Activated T-cell treated with anti-CD3 and anti-CD28 coated beads for 48 hours (primary cell): ENCODE measurements at places on chromosomes 2 and 18.

DNA sequence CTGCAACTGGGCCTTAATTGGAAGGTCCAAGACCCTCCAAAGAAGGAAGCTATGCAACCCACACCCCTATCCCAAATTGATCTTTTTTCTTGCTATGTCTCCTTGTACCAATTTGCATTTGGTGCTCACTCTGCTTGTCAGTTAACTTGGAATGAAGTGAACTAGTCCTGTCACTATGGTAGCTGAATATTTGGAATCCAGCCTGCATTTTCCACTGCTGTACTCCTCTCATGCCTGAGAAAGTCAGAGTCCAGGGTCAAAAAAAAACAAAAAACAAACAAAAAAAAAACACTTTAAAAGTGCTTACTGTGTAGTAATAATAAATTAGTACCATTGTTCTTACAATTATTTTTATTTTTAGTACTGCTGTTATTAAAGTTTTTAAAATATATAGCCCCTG lies 462.8 kb upstream of the SLC8A1 start:
- DNase-seq, result no peak

GRCh38 chr2:239308661-239309397 lies 92.0 kb downstream of the HDAC4 start:
- DNase-seq, result no peak

- no peak for DNase-seq
These were observed 16.4 kb upstream of the IL1RL1 start for GRCh38 chr2:102294802-102295489.

- no peak for DNase-seq
These were observed 3.1 kb downstream of the PAIP2B start for GRCh38 chr2:71223767-71224333.

DNA sequence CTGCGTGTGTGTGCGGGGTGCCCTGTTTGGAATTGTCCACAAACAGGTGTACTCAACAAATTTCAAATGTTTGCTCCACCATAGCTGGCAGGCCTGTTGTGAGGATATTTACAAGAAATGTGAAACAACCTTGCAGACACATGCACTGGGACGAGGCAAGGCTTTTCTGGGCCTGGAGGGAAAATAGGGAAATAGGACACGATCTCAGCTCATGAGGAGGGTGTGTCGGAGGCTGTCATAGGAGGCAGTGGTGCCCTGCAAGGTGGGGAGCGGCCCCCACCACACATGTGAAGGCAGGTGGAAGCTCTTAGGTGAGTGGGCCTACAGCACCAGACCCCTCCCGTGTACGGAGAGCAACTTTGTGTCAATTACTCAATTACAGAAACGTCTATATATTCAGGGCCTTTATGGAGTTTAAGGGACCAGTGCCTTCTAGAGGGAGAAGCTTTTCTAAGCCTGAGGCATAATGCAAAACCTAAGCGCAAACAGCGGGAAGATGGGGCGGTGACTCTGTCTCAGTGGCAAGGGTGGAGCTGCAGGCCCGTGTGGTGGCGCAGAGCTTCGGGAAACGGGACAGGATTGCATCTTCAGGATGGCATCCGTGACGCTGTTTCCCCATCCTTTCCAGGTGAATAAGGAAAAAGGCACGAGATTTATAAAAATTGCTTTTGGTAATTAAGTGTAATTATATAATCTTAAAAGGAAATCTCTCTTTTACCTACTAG lies 48.0 kb downstream of the RNF144A start:
- DNase-seq, result no peak

GRCh38 chr2:173432049-173432754 lies 77.5 kb downstream of the CDCA7 start:
- DNase-seq, result no peak

GRCh38 chr2:45826460-45826859 lies 175.0 kb downstream of the PRKCE start:
- no peak for DNase-seq

DNA sequence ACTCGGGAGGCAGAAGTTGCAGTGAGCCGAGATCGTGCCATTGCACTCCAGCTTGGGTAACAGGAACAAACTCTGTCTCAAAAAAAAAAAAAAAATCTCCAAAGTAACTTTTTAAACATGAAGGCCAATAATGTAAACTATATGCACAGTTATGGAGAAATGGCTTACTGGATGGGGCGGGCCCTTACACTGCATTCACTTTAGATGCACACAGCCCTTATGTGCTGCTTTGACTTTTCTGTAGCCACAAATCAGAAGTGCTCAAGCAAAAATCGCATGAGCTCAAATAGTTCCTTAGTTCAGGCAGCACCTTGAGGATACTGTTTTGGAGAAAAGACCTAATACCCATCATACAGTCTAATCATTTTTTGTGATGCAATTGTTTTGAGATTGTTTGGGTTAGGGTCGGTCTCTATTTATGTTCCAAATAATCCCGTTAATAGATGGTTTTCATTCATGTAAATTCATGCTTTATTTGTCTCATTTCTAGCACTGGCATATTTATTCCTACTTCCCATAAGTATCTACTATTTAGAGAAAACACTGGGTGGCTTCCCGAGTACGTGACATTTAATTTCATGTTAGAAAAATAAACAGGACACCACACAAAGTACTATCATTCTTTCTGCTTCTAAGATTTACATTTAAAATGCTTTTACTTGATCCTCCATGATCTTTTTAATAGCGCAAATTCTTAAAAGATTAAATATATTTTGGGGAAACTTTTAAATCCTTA lies 34.7 kb downstream of the RBMS1 start:
- no peak for DNase-seq
